ENCODE measurements at places on chromosomes 7 and 10. TPM values are rescaled to one million over a fixed set of nuclear protein-coding genes. Genes with fewer than 3 reads are reported as not detected.

- H3K4me3 ChIP-seq = no peak overlapping the region
- H3K4me1 ChIP-seq = no peaks in the 10 kb centered on the region
- no peaks in the 10 kb centered on the region for H3K27me3 ChIP-seq
- no peaks in the 10 kb centered on the region for H3K36me3 ChIP-seq
These were observed 52.1 kb downstream of the FOXL3 start for GRCh38 chr7:341841-342638.

DNA sequence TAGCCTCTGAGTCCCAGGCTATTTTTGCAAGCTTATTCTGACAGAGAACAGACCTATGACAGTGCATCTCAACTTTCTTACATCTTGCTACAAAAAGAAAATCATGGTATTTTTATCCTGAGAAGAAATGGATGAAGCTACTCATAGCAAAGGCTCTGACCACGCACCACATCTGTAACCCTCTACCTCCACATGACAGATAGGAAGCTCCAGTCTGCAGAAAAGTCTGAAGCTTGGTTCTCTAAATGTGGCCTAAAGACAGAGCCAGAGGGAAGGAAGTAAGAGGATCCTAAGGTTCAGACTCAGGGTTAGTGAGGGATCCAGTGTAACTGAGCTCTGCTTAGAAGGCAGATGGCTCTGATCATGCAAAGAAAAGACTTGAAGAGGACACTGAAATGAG, 58.4 kb upstream of the ABCB5 start:
- H3K27ac ChIP-seq = no peak overlapping the region
- no peaks in the 10 kb centered on the region for H3K4me1 ChIP-seq
- H3K36me3 ChIP-seq = no peaks in the 10 kb centered on the region

GRCh38 chr10:21925851-21926250, 77.7 kb downstream of the DNAJC1 start:
- no peaks in the 10 kb centered on the region for H3K36me3 ChIP-seq
- no peaks in the 10 kb centered on the region for H3K4me1 ChIP-seq
- H3K27ac ChIP-seq = no peak overlapping the region
- H3K27me3 ChIP-seq = no peaks in the 10 kb centered on the region

- no peak within 1 kb of the TSS for H3K4me3 ChIP-seq
- no peak for DNase-seq
- H3K36me3 ChIP-seq = no peaks in the 10 kb centered on the region
- H3K4me1 ChIP-seq = peaks cover 7% of the 10 kb centered on the region
- no peak within 1 kb of the TSS for H3K27ac ChIP-seq
These were observed at the start of gene MRC1 for GRCh38 chr10:17808971-17809841. Gene MRC1, plus strand, starts transcription at chr10:17809348. Its CDS starts 118 bp downstream, at chr10:17809466.

DNA sequence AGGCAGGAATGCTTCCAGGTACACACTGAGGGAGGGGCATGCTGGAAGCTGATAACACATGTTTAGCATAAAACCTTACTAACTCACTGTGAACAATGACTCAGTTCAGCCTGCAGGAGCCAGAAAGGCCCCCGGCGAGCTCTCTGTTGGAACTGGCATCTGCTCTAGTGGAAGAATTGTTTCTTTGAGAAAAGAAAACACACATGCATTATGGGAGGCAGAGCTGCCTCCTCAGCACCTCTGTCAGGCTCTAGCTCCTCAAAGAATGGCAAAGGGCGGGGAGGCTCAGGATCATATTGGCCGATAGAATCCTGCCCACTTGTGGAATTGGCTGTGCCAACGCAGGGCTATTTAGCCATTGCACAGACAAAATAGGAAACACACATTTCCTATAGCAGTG, 338.3 kb downstream of the CXCL12 start:
- peaks cover 15% of the 10 kb centered on the region for H3K27me3 ChIP-seq
- no peak for DNase-seq
- no peak overlapping the region for H3K4me3 ChIP-seq

GRCh38 chr7:14837216-14837615, 65.3 kb downstream of the DGKB start:
- H3K4me3 ChIP-seq = no peak overlapping the region
- H3K36me3 ChIP-seq = no peaks in the 10 kb centered on the region
- no peak for DNase-seq
- H3K4me1 ChIP-seq = peaks cover 1% of the 10 kb centered on the region

- no peak for DNase-seq
- H3K36me3 ChIP-seq = no peaks in the 10 kb centered on the region
- no peaks in the 10 kb centered on the region for H3K4me1 ChIP-seq
- H3K4me3 ChIP-seq = no peak overlapping the region
- H3K27ac ChIP-seq = no peak overlapping the region
- H3K27me3 ChIP-seq = no peaks in the 10 kb centered on the region
These were observed 17.2 kb upstream of the MEOX2 start for GRCh38 chr7:15703732-15704131.

- peaks cover 56% of the 10 kb centered on the region for H3K4me1 ChIP-seq
- no peaks in the 10 kb centered on the region for H3K27me3 ChIP-seq
- H3K27ac ChIP-seq = peak overlapping the region; percentile 89
- DNase-seq = peak; percentile 31
- H3K36me3 ChIP-seq = peaks cover 39% of the 10 kb centered on the region
These were observed 871 bp downstream of the SPOCK2 start for GRCh38 chr10:72087392-72087968.

DNA sequence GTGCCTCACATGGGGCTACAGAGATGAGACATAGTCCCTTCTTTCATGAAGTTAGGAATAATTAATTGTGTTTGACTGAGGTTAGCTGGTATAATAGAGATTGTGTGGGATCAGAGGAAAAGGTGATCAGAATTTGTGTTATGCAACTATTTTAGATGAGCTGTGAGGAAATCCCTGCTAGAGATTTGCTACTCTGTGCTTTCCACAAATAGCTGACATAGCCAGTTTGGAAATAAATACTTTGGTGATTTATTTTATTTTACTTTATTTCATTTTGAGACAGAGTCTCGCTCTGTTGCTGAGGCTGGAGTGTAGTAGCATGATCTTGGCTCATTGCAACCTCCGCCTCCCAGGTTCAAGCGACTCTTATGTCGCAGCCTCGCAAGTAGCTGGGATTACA, 32.3 kb downstream of the ST7 start:
- DNase-seq = no peak
- H3K27me3 ChIP-seq = peaks cover 3% of the 10 kb centered on the region
- H3K27ac ChIP-seq = no peak overlapping the region
- H3K36me3 ChIP-seq = no peaks in the 10 kb centered on the region

- no peaks in the 10 kb centered on the region for H3K36me3 ChIP-seq
- H3K4me1 ChIP-seq = no peaks in the 10 kb centered on the region
- H3K4me3 ChIP-seq = no peak overlapping the region
- DNase-seq = no peak
These were observed 4.3 kb upstream of the LOXL4 start for GRCh38 chr10:98272245-98272644.

- H3K36me3 ChIP-seq = no peaks in the 10 kb centered on the region
- H3K4me3 ChIP-seq = no peak overlapping the region
- H3K27me3 ChIP-seq = no peaks in the 10 kb centered on the region
- no peak overlapping the region for H3K27ac ChIP-seq
- DNase-seq = no peak
- H3K4me1 ChIP-seq = no peaks in the 10 kb centered on the region
These were observed 424.6 kb upstream of the NFE2L3 start for GRCh38 chr7:25727446-25727845.

DNA sequence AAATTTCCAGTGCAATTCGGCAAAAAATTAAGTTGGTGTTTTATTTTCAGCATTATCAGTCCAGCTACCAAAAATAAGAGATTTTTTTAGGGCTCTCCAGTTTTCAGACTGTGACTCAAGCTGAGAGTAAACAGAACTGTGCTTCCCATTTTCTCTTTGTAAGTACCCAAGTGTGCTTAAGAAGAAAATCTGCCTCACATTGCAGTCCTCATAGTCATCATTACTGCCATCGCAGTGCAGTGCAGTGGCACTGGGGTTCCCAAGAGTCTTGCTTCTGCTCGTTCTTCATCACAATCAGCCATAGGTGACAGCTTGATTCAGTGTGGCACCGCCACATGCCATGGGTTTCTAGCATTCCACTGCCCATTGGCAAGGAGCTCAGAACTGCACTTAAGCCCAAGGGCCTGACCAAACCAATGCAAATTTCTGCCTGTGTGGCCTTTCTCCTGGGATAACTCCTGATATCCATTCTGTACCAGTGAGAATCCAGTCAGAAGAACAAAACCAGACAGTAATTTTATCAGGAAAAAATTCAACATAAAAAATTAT, 25.6 kb upstream of the ERCC6 start:
- no peak overlapping the region for H3K4me3 ChIP-seq
- no peaks in the 10 kb centered on the region for H3K27me3 ChIP-seq
- H3K4me1 ChIP-seq = peaks cover 57% of the 10 kb centered on the region
- no peak for DNase-seq
- peaks cover 4% of the 10 kb centered on the region for H3K36me3 ChIP-seq

Gene ABCA13
- total RNA-seq = 0.02 TPM

Gene PODXL
- 0.76 TPM for total RNA-seq

Gene ARHGEF5
- total RNA-seq = 10.8 TPM

Gene H2BK1
- not detected for total RNA-seq

Gene PPP1R17
- total RNA-seq = not detected

Gene EFCAB10
- not detected for total RNA-seq

Gene AGMO
- not detected for total RNA-seq

Gene EBLN1
- not detected for total RNA-seq

Gene CD36
- total RNA-seq = not detected

Gene PNLIPRP2
- total RNA-seq = not detected

Gene SLC29A4
- total RNA-seq = 0.73 TPM
